ENCODE measurements at places on chromosomes 4 and X. TPM values are rescaled to one million over a fixed set of nuclear protein-coding genes. Genes with fewer than 3 reads are reported as not detected.

- no peak for DNase-seq
Measured at GRCh38 chr4:127000110-127000509, 632.6 kb upstream of the INTU start.

DNA sequence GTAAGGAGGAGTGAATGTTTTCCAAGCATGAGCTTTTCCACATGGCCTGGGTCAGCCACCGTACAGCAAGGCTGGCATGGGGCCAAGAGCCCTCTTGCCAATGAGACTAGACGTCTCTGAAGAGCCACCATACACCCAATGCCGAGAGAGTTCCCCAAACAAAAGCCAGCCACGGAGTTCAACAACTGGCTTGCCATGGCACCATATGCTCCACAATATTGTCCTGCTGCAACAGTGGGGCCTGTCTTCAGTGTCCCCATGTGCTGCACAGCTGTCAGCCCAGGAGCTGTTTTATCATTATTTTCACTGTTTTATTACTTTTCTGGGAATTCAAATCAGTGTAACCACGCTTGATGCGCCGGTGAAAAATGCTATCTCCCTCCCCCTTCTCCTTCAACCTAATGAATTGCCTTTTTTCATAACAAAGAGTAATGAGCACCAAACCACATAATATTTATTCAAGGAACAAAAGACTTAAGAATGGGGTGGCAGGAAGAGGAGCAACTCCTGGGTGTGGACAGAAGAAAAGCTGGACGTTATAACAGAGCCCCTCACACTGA is 18.4 kb downstream of the MAML3 start:
- peak; percentile 78 for DNase-seq

DNA sequence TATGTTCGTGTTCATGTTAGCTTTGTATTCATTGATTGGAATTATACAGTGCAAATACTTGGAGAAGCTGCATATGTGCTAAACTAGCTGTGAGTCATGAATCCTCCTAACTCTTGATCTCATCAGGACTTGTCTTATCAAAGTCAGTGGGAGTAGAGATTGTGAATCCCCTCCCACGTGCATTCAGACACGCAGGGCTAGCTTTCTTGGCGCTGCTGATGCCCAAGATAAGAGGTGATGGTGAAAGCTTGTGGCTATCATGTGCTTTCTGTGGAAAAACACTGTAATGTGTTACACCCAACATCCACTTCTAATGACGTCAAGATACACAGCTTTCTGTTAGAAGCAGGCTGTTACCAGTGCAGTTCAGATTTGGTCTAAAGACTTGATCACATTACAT is 348.7 kb upstream of the HAND2 start:
- no peak for DNase-seq

DNA sequence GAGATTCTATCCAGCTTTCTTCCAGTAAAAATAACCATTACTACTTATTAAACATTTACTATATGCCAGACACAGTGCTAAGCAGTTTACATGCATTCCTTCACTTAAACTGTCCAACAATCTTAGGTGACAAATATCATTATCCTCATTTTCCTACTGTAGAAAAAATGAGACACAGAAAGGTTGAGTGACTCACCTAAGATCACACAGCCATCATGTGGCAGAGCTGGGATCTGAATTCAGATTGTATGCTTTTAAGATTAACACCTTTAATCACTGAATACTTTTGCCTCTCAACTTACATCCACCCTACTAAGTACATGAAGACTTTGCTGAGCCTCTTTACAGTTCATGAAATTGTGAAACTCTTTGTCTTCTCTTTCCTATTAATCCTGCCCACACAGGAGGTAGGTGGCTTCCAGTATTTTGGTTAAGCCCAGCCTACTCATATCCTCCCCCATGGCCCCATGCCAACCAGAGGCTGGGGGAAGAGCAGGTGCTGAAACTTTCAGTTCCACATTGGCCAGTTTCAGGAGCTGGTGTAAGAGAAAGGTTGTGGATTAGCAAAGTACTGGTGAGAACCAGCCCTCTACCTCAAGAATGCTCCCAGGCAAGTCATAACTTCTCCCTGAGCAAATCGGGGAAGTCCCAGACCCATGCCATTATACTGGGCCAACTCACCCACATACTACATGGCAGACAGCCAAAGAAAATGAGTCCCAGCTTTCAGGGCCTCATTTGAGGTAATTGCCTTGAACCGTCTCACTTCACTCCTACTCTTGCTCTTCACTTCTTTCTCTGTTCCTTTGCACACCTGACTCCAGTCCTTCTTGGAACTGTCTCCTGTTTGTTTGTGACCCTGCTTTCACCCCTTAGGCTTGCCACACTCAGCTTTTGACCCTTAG is 211.1 kb downstream of the GUCY2F start:
- DNase-seq = no peak

DNA sequence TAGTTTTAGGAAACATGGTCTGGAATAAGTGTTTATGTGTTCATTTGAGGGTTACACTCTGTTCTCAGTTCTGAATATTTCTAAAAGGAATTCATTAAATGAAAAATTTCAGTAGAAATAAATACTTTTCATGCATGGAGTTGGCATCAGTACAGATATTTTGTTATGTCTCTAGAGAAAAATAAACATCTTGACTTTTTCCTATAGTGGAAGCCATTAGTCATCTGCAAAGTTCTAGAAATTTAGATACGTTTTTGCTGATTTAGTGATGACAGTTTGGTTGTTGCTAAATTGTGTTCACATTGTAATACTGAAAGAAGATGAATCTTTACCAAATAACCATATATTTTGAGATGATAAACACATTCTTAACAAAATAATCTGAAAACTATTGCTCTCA is 268.2 kb upstream of the TEX13A start:
- DNase-seq = no peak

DNA sequence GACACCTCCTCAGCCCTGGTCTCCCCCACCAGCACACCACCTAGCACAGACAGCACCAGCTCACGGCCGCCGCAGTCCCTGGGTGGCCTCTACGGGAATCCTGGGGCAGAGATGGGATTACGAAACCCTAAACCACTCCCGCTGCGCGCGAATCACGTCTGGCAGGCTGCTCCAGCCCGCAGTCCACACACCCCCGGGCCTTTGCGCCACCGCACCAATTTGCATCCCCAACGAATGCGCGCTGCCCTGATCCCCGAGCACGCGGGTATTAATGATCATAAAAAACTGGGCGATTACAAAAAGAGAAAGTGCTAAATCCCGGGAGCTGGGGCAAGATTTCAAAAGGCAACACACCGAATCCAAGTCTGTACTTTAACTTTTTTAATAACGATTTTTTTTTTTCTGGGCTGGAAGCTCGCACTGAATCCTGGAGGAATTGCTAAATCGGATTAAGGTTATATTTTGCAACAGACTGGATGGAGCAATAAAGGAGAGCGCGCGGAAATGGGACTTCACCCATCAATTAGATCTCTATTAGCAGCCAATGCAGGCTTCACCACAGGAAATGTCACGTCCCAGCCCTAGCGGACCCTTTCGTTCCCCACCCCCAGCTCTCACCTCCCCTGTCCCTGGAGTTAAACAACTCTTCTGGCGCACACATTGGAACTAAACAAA is 69.8 kb upstream of the TMEM33 start:
- DNase-seq = no peak

- no peak for DNase-seq
Measured at GRCh38 chr4:7323872-7324650, 110.7 kb downstream of the PSAPL1 start.

GRCh38 chr4:73127839-73128453 is 58.4 kb upstream of the COX18 start:
- DNase-seq = no peak

- DNase-seq = no peak
Measured at GRCh38 chr4:186940476-186940875, 216.8 kb upstream of the FAT1 start.

- no peak for DNase-seq
Measured at GRCh38 chrX:130669233-130669632, 233.8 kb downstream of the ENOX2 start.

DNA sequence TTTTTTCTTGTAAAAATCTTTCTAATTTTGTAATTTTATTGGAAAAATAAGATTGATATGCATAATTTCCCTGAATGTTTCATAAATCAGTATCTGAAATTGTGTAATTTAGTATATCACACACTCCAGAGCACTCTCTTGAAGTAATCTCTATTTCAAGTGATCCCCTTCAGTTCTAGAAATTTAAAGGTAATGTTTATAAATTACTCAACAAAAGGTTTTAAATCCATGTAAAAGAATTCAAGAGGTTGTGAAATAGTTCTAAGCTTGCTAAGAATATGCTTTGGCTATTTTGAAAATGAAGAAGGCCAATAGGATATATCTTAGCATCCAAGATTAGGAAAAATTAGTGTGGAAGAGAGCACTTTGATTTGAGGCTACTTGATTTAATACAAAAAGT is 28.2 kb downstream of the SMARCAD1 start:
- DNase-seq = no peak

GRCh38 chrX:42604302-42604701 is 173.7 kb downstream of the PPP1R2C start:
- no peak for DNase-seq

GRCh38 chr4:169234137-169234855 is 36.5 kb downstream of the SH3RF1 start:
- DNase-seq = no peak

DNA sequence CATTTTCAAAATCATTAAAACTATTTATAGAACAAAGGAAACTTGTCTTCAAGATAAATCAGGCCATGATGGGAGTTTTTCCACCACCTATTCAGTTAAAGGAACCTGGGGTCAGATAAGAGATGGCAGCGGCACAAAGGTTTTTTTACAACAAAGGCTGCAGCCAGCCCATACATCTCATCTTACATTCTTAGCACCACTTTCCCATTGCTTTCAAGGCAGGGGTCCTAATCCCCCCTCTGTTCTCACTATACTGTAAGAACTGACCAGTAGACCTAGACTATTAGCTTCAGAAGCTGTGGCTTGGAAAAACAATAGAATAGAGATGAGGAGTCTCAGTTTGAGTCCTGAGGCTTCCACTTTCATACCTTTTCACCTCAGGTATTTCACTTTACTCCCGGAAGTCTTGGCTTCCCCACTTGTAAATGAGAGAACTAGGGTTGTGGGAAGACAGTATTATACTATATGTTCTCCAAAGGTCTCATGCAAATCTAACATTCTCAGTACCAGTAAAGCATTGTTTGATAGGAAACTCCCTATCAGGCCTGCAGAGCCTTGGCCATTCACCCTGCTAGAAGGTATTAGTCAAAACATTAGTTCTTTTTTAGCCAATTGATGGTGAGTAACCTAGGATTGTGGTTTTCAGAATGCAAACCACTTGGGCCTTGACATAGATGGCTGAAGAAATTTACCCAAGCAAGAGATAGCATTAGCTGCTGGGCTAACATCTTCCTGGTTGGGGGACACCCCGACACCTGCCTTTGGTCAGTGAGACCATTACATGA is 182.9 kb upstream of the PBDC1 start:
- DNase-seq = no peak

- no peak for DNase-seq
Measured at GRCh38 chr4:3145234-3145924, 70.9 kb downstream of the HTT start.

DNA sequence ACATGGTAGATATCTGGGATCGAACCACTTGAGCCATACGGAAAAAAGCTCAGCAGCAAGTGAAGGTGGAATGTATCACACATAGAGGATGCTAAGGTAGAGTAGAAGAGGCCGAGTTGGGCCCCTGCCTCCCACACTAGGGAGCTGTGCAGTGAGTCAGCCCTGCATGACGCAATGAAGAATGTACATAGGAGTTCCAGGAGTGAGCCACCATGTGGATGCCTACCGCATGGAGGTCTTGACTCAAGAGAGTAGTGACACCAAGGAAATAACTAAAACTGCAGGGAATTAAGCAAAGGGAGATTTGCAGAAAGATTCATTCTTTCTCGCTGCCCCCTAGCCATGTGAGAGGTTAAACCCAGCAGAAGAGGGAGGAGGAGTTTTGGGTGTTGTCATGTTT is 389.6 kb upstream of the IGFBP7 start:
- DNase-seq = no peak

- no peak for DNase-seq
Measured at GRCh38 chr4:6516762-6517161, 44.3 kb upstream of the PPP2R2C start.

DNA sequence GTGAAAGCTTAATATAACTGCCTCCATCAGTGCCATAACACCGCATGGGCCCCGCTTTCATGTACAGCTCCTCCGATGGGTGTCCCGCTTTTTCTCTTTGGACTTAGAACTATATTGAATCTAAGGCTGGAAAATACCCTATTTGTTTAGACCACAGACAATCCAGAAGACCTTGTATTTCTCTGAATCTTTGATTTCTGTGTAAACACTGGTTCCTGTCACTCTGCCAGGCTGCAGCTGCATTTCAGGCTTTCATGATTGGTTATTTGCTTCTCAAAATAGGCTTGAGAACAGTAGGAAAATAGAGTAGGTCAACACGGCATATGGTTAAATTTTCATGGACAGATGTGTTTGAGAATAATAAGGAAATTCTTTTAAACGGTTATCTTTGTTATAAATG is 80.0 kb downstream of the NWD2 start:
- no peak for DNase-seq

- DNase-seq = no peak
Measured at GRCh38 chr4:26916195-26916594, 55.6 kb downstream of the STIM2 start.

GRCh38 chr4:79897174-79897573 is 175.9 kb downstream of the ANTXR2 start:
- no peak for DNase-seq

- no peak for DNase-seq
Measured at GRCh38 chr4:80538276-80538926, 202.9 kb downstream of the CFAP299 start.

DNA sequence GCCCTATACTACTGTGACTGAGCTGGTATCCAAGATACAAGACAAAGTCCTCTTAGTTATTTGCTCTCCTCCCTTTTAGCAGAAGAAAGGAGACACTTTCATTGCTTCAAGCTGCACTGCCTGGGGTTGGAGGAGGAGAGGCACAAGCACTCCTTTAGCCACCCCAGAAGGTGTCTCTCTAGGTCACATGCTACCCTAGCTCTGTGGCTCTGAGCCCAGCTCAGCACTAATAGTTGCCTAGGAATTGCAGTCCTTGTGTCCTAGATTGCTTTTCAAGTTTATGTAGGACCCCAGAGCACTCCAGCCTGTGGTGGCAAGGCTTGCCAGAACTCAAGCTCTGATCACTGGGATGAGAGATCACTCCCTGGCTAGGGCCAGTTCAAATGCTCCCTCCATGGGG is 24.4 kb upstream of the LHFPL1 start:
- no peak for DNase-seq

- no peak for DNase-seq
Measured at GRCh38 chr4:86950831-86951525, 16.2 kb downstream of the AFF1 start.

DNA sequence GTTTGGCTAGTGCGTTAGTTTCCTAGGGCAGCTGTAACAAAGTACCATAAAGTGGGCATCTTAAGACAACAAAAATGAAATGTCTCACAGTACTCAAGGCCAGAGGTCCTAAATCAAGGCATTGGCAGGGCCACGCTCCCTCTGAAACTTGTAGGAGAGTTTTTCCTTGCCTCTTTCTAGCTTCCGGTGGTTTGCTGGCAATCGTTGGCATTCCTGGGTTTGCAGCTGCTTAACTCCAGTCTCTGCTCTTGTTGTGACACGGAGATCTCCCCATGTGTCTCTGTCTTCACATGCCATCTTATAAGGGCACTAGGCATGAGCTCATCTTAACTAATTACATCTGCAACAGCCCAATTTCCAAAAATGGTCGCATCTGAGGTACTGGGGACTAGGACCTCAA is 362.0 kb upstream of the BOD1L1 start:
- no peak for DNase-seq

XAGE2 gene
- 23.0 TPM for total RNA-seq

SH3RF1 gene
- total RNA-seq = 20.3 TPM

SPANXC gene
- not detected for total RNA-seq

PNMA6F gene
- total RNA-seq = not detected

CTBP1 gene
- 186 TPM for total RNA-seq

HHIP gene
- total RNA-seq = 4.0 TPM

SOX3 gene
- not detected for total RNA-seq

TLR6 gene
- total RNA-seq = 0.98 TPM

PDGFRA gene
- 100 TPM for total RNA-seq

All from mesothelial cell of epicardium (in vitro differentiated cells).